Spinal cord (tissue), 10 donors: ENCODE measurements at places on chromosomes 7 and 10. TPM values are rescaled to one million over a fixed set of nuclear protein-coding genes. Genes with fewer than 3 reads are reported as not detected.

Gene NUPR2
- 1.7 TPM for total RNA-seq

Gene HELLS
- total RNA-seq, result 27.3 TPM

Gene RTKN2
- 12.0 TPM for total RNA-seq

- no peak for DNase-seq
Measured at GRCh38 chr10:98351831-98352402, 63.1 kb downstream of the PYROXD2 start.

- peak; percentile 29 for DNase-seq
Measured at GRCh38 chr7:1340461-1341360, 108.0 kb downstream of the UNCX start.

- no peak for DNase-seq
Measured at GRCh38 chr10:30121401-30121800, 62.0 kb upstream of the JCAD start.

- no peak for DNase-seq
Measured at GRCh38 chr10:51137756-51138529, 63.7 kb downstream of the PRKG1 start.

DNA sequence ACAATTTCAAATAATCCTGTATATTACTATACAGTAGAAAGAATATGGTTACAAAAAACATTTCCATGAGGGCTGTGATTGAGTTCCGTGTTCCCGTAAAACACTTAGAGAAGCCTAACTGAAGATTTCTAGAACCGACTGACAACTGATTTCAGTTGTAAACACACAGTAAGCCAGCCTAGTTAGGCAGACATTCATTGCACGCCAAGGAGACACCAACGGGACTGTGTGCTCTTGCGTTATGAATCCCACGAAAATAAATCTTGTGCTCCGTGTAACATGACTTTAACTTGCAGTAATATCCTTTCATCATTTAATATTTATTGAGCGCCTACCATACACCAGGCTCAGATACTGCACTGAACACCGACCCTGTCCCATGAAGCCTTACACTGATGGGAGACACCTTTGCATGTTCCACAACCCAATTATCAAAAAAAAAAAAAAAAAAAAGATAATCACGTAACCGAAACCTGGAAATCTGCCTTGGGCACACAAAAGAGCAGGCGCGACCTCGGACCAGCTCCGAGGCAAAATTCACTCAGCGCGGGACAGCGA lies 420 bp upstream of the KLHL7 start:
- no peak for DNase-seq
